ENCODE measurements at places on chromosomes 2 and 18.

DNA sequence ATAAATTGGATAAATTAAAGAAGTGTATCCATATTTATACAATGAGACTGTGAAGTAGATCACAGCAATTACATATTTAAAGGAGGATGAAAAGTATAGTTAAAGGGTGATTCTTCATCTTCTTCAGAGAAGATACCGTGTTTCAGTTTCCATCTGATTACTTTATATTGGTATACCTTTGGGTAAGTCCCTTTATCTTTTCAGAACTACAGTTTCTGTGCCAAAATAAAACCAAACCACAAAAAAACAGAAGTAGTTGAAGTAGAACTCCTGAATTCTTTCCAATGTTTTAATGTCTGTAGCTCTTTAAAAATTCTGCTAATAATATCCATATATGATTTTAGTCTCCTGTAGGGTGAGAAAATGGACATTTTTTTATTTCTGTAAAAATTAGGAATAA lies 231.2 kb upstream of the LINC00305 start:
- DNase-seq, result no peak

DNA sequence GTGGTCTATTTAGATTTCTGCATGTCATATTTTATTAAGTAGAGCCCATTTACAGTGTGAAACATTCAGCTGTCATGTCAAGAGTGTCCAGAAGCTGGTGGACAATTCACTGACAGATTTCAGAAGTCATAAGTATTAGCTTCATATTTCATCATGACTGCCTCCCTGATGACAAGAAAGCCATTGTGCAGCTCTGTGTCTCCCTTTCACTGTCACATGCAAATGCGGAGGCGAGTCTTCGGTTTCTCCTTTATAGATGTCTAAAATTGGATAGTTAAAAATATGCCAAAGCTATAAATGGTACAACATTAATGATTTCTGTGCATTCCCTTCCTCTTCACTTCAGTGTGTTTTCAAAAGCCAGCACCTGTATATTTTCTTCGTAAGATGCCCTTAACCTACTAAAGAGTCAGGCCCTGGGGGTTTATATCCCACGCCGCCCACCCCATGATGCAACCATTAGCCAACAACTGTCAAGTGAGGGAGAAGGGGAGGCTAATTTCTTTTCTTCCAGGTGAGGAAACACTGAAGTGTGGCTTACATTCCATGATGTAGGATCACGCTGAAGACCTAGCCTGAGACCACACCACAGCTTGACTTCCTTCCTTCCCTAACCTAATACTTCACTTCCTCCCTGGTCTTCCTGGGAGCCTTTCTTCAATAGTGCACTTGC lies 99.6 kb upstream of the DDX18 start:
- no peak for DNase-seq

DNA sequence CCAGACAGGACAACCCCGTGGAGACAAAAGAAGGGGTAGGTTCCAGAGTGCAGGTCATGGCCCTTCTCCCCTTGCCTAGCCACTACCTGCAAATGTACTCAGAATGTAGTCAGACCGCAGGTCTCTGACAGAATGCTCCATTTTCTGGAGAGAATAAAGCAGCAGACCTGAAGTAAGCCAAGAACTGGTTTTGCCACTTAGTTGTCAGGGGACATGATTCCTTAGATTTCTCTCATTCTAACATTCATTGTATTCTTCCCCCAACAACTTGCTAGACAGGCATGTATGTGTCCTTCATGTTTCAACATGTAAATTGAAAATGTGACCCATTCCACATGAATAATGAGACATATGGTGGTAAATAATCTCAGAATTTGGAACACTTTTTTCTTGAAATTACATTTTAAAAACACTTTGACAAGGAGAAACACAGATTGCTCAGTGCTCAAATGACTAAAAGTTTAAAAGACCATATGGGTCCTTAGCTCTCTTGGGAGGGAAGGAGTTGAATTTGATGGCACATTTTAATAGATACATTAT lies 142.4 kb downstream of the CCBE1 start:
- DNase-seq, result no peak

DNA sequence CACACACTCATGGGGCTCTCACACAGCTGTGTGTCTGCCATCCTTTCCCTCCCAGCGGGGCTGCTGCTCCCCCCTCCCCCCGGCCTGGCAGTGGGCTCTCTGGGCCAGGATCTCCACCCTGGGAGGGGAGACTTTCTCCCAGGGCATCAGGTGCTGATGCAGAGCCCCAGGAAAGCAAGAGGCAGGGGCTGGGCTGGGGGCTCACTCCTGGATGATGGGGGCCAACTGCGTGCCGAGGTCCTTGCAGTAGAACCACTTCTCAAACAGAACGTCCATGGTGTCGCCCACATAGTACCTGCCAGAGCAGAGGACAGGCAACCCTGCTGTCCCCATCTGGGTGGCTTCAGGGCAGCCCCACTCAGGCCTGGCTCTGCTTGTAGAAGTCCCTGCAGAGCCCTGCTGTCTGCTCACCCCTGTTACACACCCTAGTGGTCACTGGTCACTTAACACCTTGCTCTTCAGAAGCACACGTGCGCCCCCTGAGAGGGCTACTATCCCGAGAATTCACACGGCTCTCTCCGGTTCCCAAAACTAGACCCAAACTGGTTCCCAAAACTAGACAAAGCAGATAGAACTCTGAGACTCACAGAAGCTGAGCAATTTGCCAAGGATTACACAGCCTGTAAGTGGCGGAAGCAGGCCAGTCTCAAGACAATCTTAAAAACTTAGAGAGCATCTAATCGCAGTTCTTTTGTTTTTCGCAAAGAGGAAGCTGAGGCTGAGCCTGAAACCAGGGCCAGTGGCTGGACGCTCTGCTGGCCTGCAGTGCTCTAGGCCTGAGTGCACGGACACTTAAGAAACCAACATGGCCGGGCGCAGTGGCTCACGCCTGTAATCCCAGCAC lies 6.6 kb upstream of the OXER1 start:
- no peak for DNase-seq

- no peak for DNase-seq
Observed at GRCh38 chr18:62384068-62384467, 59.0 kb downstream of the TNFRSF11A start.

GRCh38 chr2:218186355-218186766 lies 19.6 kb upstream of the CXCR1 start:
- peak; percentile 70 for DNase-seq

GRCh38 chr18:75023473-75023872 lies 185.5 kb downstream of the PTGR3 start:
- DNase-seq, result no peak

GRCh38 chr18:48986851-48987761 lies 36.3 kb upstream of the SMAD7 start:
- DNase-seq, result no peak

DNA sequence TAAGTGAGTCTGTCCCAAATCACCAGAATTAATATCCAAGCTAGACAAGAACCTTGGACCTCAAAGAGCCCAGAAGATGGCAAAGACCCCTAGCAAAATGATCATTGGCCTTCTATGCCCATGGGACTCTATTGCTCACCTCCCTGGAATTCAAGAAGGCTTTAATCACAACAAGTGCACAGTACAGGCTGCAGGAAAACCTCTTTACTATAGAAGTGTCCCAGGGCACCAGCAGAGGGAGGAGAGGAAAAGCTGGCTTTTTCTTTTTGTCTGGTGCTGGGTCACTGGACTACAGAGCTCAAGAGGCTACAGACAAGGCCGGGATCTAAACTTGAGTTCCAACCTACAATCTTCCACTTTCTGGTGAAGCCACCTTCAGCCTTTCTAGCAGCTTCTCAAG lies 88.3 kb upstream of the PPP1CB start:
- DNase-seq, result no peak

DNA sequence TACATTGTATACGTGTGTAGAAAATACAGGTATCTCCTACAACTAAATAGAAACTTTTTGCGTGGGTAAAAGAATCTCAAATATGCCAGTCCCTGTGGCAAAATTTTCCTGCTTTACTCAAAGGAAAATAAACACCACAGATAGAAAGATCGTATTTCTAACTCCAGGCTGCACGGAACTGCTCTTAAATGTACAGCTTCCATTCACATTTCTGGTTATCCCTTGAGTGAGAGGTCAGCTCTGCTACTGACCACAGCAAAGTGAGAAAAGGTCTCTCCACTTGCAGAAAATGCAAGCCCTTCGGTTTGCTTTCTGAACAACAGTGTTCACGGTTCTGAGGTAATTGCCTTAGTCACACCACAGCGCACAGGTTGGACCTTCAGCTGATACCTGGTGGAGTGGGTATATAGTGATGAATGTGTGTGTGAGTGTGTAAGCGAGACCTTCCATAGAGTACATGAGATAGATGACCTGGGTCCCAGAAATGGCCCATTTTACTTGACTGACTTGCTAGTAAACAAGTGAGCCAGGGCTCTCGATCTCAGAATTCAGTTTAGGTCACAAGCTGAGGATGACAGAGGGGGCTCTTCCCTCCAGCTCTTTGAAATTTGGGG lies 52.1 kb downstream of the ALPK2 start:
- DNase-seq, result no peak

- DNase-seq, result no peak
Observed at GRCh38 chr2:239233576-239233975, 167.2 kb downstream of the HDAC4 start.

GRCh38 chr2:160142472-160142871 lies 57.6 kb downstream of the ITGB6 start:
- DNase-seq, result no peak

DNA sequence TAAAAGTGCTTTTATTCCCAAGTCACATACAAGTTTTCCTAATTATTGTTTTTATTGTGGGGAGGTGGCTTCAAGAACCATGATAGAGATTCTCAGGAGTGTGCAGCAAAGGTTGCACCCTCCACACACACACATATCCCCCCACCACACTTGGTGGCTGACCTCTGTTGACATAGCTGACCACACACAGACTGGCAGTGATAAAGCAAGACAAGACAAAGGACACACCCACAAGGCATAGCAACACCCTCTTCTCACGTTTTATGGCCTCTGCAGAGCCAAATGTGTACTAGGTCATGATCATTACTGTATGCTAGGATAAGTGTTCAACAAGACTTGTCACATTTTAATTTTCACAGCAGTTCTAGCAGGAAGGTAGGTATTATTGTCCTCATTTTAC lies 143.0 kb upstream of the EPC2 start:
- DNase-seq, result no peak

- DNase-seq, result peak; percentile 12
Observed at GRCh38 chr2:72145289-72145657, 2.4 kb downstream of the CYP26B1 start.

DNA sequence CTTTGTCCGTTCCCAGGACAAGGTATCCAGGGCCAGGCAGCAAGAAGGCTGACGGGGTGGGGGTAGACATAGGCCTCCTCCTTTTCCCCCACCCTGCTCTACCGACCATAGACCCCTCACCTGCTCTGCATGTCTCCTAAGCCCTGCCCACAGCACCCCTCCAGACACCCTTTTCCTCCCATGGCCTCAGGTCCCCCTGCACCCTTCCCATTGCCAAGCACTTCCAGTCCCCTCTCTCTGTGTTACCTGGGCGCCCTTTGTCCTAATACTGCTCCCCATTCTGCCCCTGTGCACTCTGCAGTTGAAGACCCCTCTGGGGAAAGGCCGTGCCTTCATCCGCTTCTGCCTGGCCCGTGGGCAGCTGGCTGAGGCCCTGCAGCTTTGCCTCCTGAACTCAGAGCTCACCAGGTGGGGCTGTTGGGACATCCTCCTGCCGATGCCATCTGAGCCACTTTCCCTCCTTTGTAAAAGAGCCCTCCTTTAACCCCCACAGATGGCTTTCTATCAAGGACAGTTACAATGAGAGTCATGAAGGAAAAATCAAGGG lies 3.5 kb downstream of the RUFY4 start:
- DNase-seq, result no peak

DNA sequence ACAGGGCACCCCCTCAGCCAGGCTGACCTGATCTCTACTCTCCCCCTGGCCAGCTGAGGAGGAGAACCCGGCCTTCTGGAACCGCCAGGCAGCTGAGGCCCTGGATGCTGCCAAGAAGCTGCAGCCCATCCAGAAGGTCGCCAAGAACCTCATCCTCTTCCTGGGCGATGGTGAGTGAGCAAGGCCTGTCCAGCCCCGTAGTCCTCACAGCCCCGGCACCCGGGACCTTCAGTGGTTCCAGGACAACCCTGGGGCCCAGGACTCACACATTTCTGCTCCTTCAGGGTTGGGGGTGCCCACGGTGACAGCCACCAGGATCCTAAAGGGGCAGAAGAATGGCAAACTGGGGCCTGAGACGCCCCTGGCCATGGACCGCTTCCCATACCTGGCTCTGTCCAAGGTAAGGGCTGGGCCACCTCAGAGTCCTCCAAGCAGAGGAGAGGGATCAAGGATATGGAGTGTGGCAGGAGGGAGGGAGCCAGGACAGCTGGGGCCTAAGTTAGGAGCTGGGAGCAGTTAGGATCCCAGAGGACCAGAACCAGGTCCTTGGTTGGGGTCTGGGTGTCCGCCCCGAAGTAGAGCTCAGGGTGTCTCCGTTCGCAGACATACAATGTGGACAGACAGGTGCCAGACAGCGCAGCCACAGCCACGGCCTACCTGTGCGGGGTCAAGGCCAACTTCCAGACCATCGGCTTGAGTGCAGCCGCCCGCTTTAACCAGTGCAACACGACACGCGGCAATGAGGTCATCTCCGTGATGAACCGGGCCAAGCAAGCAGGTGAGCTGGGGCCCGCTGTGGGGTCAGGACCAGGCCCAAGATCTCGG lies 555 bp downstream of the ALPI start:
- DNase-seq, result no peak

DNA sequence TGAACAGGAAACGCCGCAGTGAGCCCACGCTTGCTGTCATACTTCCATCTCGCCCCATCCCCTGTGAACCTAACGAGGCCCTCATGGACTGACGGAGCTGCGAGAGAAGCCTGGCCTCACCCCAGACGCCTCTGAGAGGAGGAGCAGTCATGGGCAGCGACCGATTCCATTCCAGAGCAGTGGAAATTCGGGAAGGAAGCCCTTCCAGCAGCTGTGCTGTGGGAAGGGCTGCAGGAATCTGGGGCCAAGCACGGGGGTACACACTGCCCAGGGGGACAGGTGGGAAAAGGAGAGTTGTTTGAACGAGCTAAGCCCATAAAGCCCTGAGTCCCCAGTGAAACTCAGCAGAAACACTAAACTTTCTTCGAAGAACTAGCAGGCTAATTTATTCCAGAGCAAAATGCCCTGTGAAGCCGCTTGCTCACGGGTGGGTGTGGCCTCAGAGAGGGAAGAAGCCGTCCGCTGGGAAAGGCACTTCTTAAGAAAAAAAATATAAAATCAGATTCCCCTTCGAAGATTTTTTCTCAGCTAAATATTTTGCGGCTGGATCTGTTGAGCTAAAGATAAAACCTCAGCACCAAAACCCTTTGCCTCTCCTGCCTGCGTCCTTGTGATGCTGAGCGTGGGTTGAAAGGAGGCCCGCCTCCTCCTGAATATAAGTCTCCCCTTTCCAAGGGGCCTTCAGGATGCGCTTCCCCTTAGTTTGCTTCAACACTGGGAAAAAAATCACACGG lies 38.2 kb downstream of the ANKMY1 start:
- no peak for DNase-seq

GRCh38 chr18:42048158-42048557 lies 93.1 kb downstream of the PIK3C3 start:
- no peak for DNase-seq
